ENCODE measurements at places on chromosomes 13 and 19. TPM values are rescaled to one million over a fixed set of nuclear protein-coding genes. Genes with fewer than 3 reads are reported as not detected.

GRCh38 chr19:47155148-47155547 lies 24.5 kb downstream of the SAE1 start:
- peak; percentile 22 for DNase-seq

DNA sequence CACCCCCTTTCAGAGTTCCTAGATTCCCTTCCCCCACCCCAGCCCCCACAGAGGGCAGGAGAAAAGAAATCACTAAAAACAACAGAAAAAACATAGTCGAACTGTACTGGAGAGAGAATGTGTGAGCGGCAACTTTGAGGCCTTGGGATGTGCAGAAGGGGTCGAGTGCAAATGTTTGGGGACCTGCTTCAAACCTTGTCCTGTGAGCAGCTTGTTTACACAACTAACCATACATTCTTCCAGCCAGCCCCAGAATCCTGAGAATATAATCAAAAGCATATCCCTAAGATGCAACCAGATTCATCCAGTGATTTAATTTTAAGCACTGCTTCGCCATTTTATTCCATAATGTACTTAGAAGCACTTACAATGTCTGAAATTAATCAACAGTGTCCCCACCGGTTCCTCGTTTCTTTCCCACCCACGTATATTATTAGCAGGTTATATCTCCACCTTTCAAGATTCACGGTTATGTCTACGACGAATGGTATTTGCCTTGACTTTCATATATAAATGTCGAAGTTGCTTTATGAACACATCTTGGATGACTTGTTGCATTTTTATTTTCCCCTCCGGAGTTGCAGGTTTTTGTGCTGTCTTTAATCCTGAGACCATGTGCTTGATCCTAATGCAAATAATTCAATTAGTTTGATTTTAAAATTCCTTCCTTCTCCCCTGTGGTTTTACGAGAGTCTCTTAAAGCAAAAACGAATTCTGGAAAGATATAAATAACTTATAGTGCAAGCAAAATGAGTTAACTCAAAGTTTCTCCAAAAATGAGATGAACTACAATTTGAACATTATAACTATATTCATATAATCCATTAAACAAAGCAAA lies 107.6 kb downstream of the ZIC5 start:
- no peak for DNase-seq

DNA sequence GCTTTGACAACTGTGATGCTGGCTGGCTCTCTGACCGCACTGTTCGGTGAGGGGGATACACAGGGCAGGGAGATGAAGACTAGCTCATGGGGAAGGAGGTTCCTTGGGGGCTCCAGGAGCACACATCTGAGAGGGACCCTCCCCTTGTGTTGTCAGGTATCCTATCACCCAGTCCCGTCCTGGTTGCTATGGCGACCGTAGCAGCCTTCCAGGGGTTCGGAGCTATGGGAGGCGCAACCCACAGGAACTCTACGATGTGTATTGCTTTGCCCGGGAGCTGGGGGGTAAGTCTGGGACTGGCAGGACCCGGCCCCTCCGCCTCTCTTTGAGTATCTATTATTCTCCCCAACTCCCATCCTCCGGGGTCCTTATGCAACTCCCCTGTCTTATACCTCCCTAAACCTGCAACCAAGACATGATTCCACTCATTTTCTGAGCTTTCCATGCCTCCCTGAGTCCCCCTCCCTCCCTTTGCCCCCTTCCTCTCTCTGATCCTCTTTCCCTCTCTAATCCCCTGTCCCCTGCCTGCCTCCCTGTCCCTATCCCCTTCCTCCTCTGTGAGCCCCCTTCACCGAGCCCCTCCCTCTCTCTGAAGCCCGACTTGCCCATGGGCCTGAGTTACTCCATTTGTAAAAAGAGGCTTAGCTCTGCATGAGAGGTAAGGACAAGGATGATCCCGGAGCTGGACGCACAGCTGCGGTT lies 12.5 kb downstream of the NCAN start:
- DNase-seq: no peak

Gene C1QTNF9
- not detected for total RNA-seq

DNA sequence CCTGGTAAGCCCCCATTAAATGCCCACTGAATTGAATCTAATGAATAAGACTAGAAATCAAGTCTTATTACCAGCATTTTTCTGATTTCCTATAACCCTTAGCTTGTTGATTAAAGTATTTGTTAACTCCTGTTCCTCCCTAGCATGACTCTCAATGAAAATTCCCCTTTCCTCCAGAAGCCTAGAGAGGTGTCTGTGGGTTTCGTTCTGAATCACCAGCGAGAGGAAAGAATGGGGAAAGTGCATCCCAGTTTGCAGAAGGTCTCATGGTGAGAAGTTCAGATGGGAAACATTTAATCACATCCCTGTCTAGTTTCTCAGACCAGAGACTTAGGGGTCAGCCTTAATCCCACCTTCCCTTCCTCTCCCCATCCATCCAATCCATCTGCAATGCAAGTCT lies 26.9 kb downstream of the POU2F2 start:
- no peak for DNase-seq

Gene CRLF1
- 0.67 TPM for total RNA-seq

Gene TNFSF11
- total RNA-seq: not detected

DNA sequence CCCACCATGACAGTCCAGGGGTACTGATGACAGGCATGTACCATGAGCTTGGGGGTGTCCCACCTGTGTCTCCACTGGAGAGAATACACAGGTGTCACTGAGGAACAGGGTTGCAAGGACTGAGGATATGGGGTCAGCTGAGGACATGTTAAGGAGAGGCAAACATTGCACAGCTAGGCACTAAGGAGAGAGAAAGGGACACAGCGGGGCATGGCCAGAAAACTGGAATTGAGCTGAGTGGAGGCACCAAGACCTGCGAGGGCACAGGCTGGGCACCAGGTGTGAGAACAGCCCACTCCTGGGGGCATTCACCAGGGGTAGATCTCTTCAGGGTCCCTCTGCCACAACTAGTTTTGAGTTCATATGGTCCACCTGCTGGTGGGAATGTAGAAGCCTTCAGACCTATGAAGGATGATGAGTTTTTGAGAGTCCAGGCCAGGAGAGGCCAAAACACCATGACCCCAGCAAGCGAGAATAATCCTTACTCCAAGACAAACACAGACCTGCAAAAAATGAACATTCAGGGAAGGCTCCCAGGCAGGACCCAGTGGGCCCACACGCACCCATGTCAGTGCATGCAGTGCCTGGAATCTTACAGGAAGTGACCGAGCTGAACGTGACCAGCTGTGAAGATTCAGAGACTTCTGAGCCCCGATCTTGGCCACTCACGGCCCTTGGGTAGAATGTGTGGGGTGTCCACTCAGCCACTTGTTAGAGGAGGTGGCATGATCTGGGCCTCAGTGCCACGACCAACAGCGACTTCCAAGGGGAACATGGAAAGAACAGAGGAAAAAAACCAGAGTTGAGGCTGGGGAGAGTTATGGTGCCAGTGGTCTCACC lies 1.4 kb upstream of the ZNF584 start:
- DNase-seq: no peak

DNA sequence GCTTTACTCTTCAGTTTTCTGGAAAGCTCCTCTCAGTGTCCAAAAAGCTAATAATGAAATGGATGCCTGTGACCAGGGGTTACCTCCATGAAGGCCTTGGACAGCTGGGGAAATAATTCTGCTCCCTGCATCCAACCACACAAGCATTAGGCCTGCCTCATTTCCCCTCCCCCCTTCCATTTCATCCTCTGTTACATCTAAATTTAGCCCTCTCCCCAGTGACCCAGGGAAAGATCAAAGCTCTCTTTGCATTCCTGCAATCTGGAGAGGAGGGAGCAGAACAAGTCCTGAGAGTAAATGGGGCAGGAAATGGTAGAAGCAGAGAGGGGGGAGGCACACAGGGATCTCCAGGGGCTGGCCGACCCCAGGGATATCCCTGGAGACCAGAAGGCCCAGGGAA lies 452.7 kb downstream of the TSHZ3 start:
- no peak for DNase-seq

- DNase-seq: no peak
These were observed 18.4 kb upstream of the MYCBP2 start for GRCh38 chr13:77345150-77345780.

DNA sequence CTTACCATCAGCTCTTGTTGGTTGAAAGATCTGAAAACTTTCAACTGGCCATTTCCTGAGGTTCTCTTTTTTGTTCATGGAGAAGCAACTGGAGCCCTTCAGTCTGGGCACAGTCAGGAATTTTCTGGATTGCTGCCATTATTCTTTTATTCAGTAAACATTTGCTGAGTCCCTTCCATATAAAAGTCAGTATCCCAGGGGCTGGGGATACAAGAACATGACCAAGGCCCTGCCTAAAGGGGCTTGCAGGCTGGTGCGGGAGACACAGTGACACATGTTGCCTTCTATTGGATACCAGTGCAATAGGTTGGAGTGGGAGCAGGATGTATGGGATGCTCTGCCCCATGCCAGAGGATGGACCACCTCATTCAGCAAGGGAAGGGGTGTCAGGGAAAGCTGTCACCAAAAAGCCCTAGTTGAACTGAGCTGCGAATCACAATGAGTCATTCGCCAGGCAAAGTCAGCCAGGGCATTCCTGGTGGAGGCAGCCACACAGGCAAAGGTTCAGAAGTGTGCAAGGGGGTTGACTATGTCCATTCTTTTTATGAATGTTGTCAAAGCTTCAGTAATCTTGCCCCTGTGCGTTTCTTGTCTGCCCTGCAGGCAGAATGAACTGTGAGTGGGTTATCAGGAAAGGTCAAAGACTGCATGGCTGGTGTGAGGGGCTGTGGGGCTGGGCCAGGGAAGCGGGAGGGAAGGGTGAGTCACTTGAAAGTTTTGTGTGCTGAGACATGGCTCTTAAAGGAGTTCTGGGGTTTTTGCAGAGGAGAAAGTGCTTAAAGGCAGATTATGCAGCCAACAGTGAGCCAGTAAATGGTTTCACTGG lies 395.9 kb downstream of the KCNRG start:
- no peak for DNase-seq

GRCh38 chr13:99150575-99151361 lies 49.9 kb upstream of the UBAC2 start:
- no peak for DNase-seq

- no peak for DNase-seq
These were observed 48.2 kb upstream of the PEPD start for GRCh38 chr19:33569821-33570220.

Gene TMEM38A
- total RNA-seq: not detected

DNA sequence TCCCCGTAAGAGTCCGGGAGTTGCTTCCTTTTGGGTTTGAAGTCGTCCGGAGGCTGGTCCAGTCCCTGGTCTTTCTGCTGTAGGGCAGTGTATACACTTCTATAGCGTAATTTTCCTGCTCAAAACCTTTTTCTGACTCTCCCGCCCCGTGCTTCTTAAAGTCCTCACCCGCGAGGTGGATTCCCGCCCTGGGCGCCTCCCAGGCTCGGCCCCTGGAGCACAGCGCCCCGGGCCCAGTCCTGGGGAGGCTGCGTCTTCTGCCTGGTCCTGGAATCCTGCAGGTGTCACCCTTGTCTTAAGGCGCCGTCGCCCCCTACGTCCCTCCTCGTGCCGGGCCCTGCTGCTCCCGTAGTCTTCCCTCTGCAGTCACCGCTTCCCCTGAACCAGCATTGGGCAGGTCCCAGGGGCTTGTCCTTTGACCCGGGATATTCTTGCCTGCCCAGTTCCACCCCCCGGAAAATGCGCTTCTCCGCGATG lies 34.4 kb upstream of the ZNF808 start:
- no peak for DNase-seq

- DNase-seq: no peak
These were observed 67.7 kb downstream of the DACH1 start for GRCh38 chr13:71799324-71799723.

Gene TPRX1
- total RNA-seq: not detected

DNA sequence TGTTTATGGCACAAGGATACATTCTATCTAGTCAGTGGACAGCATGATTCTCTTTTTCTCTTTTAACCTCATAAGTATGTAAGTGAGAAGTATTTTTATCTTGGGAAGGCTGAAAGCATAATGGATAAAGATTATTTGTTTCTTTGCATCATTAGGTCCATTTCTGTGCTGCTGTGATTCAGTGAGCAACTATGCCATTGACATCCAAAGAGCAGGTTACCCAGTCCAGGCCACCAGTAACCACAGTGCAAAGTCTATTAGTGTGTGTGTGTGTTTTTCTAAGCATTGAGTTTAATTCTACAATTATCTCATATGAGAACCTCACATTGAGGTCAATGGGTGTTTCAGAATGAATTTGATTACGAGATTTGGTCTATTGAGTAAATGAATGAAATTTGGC lies 158.8 kb upstream of the DACH1 start:
- DNase-seq: no peak

DNA sequence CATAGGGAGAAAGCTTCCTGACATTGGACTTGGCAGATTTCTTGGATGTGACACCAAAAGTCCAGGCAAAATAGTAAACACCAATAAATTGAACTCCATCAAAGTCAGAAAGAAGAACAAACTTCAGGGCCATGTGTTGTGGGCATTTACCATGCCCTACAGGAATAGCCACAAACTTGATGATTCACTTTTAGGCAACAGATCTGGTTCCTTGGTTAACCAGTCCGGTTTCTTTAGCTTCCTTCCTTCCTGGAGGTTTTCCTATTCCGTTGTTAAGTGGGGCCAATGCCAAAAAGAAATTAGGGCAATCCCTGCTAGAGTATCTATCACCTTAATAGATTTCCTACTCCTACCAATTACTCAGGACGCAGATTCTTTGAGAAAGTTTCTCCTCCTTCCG lies 25.2 kb downstream of the IGFL1 start:
- DNase-seq: no peak

Gene ONECUT3
- total RNA-seq: not detected

DNA sequence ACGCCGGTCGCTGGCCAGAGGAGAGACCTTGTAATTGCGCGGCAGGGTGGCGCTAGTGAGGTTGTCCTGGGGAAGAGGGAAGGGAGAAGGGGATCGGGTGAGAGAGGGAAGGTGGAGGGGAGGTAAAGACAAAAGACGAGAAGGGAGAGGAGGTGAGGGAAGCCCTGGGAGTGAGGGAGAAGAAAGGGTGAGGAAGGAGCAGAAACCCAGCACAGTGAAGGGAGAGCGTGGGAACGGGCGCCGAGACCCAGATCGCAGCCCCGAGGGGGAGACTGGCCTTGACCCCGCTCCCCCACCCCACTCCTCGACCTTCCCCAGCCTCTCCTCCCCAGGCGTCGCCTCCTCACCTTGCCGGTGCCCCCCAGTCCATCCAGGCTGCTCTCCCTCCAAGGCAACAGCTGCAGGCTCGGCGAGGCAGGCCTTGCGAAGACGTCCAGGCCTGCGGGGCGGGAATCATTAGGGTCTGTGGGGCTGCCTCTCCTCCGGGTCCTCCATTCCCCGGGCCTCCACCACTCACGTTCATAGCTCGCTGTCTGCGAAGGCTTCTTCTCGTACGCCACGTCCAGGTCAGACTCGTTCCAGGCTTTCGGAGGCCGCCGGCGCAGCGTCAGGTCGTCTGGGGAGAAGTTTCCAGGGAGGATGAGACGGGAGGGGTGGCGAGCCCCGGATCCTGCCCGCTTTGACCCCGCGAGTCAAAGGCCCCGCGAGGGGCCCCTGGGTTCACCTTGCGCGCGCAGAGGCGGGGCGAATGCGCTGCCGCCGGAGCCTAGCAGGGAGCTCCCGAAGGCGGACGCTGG lies 8.8 kb downstream of the PPP1R13L start:
- DNase-seq: no peak

- DNase-seq: peak; percentile 58
These were observed 61.6 kb downstream of the ANKRD10 start for GRCh38 chr13:110853235-110853721.

All from uterus (tissue), 4 donors.